Effector CD8-positive, alpha-beta T cell (primary cell): ENCODE measurements at places on chromosomes 11 and 22.
A peak's percentile ranks its signal among the peaks of the same experiment; 100 is the strongest.

GRCh38 chr11:128868841-128869671 lies 2.0 kb upstream of the KCNJ1 start:
- DNase-seq: no peak

GRCh38 chr22:28715611-28716010 lies 26.0 kb downstream of the CHEK2 start:
- no peak for DNase-seq

DNA sequence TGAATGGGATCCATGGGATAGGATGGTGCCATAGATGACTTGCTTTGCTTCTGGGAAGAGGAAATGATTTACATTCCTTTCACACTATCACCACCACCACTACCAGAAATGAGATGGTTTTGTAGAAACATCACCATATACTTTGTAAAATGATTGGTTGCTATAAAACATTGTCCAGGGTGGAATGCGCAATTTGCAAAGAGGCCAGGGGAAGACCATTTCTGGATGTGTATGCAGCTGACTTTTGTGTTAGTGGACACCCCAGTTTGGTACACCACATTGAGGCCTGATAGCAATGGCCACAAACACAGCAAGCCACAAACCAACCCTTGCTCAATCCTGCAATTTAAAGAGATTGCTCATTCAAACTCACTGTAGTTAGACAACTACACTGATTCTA lies 56.7 kb upstream of the RCN1 start:
- DNase-seq: no peak

- no peak for DNase-seq
Observed at GRCh38 chr11:102377891-102378290, 30.9 kb downstream of the BIRC2 start.

GRCh38 chr11:108128772-108129171 lies 7.4 kb downstream of the ACAT1 start:
- DNase-seq: no peak

DNA sequence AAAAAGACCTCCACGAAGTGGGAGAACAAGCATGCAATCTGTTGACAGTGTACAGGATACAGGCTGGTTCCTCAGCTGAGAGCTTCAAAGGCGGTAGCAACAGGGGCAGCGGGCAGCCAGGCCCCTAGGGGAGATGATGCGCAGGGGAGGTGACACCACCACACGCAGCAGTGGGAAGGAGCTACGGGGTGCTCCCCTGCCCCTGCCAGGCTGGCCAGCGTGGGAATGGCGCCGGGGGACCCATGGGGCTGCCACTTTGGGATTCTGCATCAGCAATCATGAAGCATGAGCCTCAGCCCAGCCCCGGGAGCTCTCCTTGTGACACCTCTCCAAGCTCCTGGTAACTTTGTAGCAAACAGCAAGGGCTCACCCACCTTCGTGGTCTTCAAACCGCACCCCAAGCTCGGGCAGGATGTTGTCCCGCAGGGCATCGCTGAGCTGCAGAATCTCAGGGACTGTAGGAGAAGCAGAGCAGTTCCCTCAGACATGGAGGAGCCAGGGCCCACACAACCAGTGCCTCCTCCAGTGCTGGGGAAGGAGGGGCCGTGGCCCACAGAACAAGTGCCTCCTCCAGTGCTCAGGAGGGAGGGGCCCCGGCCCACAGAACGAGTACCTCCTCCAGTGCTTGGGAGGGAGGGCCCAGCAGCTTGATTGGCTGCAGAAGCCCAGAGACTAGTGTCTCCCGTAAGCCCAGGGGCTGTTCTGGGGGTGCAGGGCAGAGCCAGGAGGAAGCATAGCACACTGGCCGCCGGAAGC lies 14.6 kb upstream of the NAP1L4 start:
- peak; percentile 68 for DNase-seq

DNA sequence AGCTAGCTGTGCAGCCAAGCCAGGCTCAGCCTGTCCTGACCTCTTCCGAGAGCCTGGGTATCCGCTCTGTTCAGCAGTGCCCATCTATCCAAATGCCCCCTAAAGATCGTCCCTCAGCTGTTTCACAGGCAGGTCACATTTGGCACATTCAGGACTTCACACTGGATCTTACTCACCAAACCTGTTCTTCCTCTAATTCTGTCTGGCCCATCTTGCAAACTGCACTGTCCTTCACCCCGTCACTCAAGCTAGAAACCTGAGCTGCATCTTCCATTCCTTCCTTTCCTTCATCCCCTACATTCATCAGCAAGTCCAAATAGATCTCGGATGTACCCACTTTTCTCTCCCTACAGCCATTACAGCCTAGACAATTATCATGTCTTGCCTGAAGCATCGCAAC lies 60.7 kb upstream of the CSNK2A3 start:
- no peak for DNase-seq

DNA sequence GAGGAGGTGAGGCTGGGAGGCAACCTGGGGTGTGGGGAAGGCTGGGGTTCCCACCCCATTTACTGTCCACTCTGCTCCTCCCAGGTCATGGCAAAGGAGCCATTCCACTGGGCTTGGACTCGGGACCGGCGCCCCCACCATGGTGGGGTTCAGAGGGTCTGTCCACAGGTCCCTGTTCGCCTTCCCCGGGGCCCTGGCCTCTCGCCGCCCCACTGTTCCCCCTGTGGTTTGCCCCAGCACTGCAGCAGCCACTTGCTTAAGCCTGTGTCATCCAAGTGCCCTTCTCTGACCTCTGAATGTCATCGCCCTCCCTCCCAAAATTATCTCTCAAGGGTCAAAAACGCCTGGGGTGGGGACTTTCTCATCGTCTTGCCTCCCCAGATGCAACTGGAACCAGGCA lies 2.6 kb downstream of the SPDYC start:
- DNase-seq: no peak

GRCh38 chr11:59011655-59012397 lies 72.5 kb downstream of the GLYATL1 start:
- no peak for DNase-seq

GRCh38 chr11:8094656-8095055 lies 13.6 kb downstream of the TUB start:
- DNase-seq: no peak

GRCh38 chr11:74636630-74637184 lies 44.3 kb downstream of the POLD3 start:
- DNase-seq: no peak

DNA sequence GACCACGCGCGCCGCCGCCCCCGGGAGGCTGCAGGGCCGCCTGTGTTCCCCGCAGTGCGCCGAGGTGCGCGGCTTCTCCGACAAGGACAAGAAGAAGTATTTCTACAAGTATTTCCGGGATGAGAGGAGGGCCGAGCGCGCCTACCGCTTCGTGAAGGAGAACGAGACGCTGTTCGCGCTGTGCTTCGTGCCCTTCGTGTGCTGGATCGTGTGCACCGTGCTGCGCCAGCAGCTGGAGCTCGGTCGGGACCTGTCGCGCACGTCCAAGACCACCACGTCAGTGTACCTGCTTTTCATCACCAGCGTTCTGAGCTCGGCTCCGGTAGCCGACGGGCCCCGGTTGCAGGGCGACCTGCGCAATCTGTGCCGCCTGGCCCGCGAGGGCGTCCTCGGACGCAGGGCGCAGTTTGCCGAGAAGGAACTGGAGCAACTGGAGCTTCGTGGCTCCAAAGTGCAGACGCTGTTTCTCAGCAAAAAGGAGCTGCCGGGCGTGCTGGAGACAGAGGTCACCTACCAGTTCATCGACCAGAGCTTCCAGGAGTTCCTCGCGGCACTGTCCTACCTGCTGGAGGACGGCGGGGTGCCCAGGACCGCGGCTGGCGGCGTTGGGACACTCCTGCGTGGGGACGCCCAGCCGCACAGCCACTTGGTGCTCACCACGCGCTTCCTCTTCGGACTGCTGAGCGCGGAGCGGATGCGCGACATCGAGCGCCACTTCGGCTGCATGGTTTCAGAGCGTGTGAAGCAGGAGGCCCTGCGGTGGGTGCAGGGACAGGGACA lies 2.7 kb downstream of the NLRP6 start:
- no peak for DNase-seq

DNA sequence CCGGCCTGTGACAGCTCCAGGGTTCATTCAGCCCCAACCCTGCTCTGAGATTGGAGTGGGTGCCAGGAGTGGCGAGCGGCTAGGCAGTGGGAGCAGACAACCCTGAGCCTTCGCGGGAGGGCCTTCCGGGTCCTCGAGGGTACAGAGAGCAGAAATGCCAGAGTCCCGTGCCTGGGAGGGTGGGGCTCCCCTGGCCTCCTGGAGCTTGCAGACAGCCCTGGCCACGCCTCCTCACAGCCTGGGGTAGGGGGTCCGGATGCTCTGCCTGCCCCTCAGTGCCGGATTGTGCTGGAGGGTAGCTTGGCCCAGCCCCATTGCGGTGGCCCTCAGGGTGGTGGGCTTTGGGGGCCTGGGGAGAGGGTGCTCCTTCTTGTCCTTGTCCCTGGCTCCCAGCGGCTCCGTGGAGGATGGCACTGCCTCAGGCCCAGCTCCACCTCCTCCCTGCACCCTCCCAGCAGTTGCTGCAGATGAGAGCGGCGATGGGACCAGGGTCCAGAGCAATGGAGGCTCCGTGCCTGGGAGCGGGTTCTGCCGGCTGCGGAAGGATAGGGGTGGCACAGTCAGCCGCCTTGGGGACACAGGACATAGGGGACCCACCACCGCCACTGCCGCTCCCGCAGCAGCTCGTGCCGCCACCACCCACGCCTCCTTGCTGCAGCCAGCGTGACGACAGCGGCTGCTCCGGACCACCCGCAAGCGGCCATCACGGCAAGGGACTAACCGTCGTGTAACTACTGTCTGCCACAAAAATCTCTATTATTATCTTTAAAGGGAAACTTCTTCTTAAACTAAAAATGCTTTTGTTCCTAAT lies 34.9 kb upstream of the OR10G7 start:
- DNase-seq: no peak

- DNase-seq: no peak
Observed at GRCh38 chr11:36041988-36042611, 98.2 kb downstream of the LDLRAD3 start.

DNA sequence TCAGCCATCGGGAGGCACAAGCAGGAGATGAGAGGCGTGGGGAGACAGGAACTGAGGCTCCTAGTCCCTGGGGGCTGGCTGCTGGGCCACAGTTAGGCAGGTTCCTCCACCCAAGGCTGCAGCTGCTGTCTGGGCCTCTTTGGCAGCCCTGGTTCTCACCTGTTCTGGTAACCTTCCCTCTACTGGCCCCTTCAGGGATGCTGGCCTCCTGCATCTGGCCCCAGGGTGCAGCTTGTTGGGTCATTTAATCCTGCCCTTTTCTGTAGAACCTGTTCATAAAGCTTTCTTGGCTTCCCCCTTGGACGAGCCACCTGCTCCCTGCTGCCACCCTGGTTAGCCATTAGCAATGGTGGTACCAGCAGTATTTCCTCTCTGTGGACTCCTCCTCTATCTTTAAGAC lies 5.5 kb downstream of the USH1C start:
- no peak for DNase-seq

DNA sequence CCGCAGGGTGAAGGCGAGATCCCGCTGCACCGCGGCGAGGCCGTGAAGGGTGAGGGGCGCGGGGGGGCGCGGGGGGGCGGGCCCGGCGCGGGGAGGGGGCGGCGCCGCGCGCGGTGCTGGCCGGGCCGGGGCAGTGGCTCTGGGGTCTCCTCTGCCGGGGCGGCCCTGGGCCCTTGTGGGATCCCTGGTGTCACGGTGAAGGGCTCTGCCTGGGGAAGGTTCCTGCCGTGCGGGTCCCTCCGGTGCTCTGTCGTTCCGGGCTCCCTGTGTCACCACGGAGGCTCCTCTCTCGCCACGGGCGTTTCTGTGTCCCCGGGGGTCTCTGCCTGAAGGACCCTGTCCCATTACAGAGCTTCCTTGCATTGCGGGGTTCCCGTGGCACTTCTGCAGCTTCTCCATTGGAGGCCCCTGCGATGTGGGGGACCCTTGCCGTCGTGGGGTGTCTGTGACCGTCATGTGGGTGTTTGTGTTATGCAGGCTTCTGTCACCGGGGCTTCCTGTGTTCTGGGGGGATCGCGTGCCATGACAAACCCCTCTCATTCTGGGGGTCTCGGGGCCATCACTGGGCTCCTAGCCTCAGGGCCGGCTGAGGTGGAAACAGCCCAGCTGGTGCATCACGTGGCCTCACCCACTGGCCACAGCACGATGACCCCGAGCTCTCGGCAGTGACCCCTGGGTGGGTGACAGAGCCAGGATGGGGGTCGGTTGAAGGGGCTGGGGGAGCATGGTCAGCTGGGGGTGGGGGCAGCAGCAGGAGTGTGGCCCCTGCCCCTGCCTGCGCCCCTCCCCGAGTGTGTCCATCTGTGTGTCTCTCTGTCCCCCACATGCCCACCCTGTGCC lies 25.3 kb downstream of the SHANK3 start:
- DNase-seq: no peak

DNA sequence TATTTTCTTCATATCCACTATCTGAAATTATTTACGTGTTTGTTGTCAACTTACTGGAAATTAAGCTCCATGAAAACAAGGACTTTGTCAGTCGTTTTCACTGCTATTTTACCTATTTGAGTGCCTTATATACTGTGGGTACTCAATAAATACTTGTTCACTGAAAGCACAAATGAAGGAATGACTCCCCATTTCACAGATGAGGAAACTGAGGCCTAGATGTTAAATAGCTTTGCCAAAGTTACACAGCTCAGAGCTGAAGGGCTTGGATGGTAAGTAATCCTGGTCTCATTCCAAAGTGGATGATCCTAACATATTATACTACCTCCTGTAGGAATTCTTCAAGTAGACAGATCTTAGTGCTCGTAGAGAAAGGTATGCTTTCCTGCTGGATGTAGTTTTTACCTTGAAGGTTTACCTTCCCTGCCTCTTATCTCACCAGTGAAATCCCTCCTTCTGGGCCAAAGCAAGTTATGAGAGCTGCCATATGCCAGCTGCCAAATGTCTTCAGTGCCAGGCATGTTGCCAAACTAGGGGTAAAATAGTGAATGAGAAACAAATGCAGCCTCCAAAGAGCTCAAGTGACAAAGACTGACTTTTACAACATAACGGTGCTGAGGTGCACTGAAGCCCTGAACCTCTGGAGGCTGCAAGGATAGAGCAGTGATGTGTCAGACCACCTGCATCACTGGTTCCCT lies 129.7 kb downstream of the TRIM44 start:
- no peak for DNase-seq

DNA sequence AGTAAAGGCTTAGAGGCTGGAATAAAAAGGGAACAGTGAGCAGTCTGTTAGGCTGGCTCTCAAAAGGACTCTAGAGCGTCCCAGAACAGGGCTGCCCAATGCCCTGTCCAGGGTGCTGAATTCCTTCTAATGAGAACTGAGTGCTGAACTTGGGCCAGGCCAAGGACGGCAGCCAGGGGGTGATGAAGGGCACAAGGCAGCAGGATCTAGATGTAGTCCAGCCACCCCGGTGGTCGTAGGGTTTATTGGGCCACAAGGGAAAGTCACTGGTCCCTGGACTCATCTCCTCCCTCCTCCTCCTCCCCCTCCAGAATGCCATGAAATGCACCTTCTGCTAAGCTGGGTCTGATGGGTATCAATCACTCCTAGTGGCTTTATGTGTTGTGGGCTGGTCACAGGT lies 19.2 kb downstream of the NPTXR start:
- DNase-seq: no peak

- DNase-seq: no peak
Observed at GRCh38 chr11:119347242-119347641, 737 bp upstream of the MFRP start.
